ENCODE measurements at places on chromosomes 12 and 14. TPM values are rescaled to one million over a fixed set of nuclear protein-coding genes. Genes with fewer than 3 reads are reported as not detected.

The RPL10L gene
- total RNA-seq: not detected

The CISTR gene
- total RNA-seq: not detected

The ABCD2 gene
- total RNA-seq: 0.03 TPM

The LHX5 gene
- 0.24 TPM for total RNA-seq

The HELB gene
- 3.5 TPM for total RNA-seq

The RD3L gene
- not detected for total RNA-seq

The GPD1 gene
- total RNA-seq: 0.14 TPM

The ANKRD33 gene
- not detected for total RNA-seq

The RECQL gene
- total RNA-seq: 69.5 TPM

The GLI1 gene
- 3.8 TPM for total RNA-seq

The TMEM52B gene
- total RNA-seq: not detected

The DBX2 gene
- not detected for total RNA-seq

The SELPLG gene
- 0.34 TPM for total RNA-seq

The DYRK2 gene
- total RNA-seq: 20.5 TPM

The TESPA1 gene
- total RNA-seq: not detected

The SOX5 gene
- 0.42 TPM for total RNA-seq

The SVOP gene
- total RNA-seq: not detected

The RARG gene
- 32.8 TPM for total RNA-seq

The CCDC60 gene
- total RNA-seq: not detected

The KLRG1 gene
- total RNA-seq: 0.32 TPM

The NPFF gene
- not detected for total RNA-seq

The KIF5A gene
- 0.10 TPM for total RNA-seq

The SERPINA12 gene
- not detected for total RNA-seq

The BTBD6 gene
- total RNA-seq: 56.3 TPM
